ENCODE measurements at places on chromosomes 7 and 10.

- no peak for DNase-seq
Measured at GRCh38 chr7:90879924-90880323, 283.8 kb downstream of the CDK14 start.

DNA sequence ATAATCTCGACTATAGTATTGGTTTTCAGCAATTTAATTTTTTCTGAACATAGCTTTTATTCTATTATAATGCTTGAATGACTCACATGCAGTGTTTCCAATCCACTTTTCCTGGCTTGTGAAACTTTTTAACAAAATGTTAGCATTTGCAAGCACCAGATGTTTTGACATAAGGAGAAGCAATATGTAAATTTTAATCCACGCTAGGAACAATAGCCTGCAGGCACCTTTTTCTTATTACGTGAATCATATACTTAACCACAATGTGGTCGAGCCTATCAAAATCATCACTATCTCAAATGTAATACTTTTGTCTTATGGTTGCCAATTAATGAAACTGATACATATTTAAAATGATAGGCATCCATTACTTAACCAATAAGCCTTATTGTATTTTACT is 97.1 kb downstream of the TFEC start:
- no peak for DNase-seq

- DNase-seq = no peak
Measured at GRCh38 chr10:91664426-91664825, 31.6 kb upstream of the PPP1R3C start.

DNA sequence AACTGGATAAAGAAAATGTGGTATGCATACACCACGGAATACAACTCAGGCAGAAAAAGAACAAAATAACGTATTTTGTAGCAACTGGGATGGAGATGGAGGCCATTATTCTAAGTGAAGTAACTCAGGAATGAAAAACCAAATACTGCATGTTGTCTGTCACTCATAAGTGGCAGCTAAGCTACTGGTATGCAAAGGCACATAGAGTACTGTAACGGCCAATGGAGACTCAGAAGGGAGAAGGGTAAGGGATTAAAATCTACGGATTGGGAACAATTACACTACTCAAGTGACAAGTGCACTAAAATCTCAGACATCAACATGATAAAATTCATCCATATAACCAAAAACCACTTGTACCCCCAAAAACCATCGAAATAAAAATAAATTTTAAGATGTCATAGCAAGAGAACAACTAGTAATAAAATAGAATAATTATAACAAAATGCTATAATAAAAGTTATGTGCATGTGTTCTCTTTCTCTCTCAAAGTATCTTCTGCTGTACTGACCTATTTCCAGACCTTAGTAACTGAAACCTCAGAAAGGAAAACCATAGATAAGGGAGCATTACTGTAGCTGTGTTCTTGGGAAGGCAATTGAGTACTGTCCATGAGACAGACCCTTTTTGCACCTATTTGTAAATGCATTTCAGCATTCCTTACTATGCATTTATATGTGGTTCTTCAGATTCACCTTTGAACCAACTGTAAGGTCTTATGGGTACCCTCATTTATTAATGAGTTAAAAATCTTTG is 6.7 kb upstream of the NEBL start:
- DNase-seq = no peak

DNA sequence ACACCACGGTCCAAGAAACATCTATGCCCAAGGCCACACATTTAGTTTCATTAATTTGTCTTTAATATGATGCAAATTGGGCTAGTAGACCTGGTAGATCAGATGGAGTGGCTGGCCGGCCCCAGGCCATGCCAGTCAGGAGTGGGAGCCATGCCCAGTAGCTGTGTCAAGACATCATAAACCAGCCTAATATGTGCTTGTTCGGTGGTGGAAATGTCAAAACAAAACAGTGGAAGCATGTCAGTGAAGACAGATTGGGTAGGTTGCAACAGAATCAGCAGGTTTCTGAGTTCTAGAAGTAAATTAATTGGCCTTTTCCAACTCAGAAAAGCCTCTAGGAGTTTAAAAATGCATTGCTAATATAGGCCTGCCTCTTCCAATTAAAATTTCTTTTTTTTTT is 124.7 kb downstream of the NRP1 start:
- no peak for DNase-seq

DNA sequence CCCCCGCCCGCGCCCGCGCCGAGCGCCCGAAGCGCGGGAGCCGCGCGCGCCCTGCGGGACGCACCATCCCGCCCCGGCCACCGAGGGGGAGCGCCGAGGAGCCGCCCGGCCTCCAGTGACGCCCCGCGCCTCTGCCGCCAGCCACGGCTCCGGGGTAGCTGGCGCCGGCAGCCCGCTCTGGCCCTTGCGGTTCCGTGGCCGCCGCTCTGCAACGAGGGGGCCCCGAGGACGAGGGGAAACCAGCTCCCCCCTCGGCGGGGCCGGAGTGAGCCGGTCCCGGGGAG is at the start of gene PAXIP1:
Gene PAXIP1, minus strand, starts transcription at position 33 of the 284 bp plus-strand sequence. CDS start 195 bp downstream, outside the sequence.
- DNase-seq = peak; percentile 44

Measured in urothelium cell line (cell line).